Parietal lobe (tissue), 2 donors: ENCODE measurements at places on chromosomes 7 and 10. TPM values are rescaled to one million over a fixed set of nuclear protein-coding genes. Genes with fewer than 3 reads are reported as not detected.

The SNCG gene
- 2.8 TPM for total RNA-seq

The THSD7A gene
- total RNA-seq, result 41.6 TPM

The SFMBT2 gene
- 12.5 TPM for total RNA-seq

The DPCD gene
- total RNA-seq, result 12.8 TPM

The NANOS1 gene
- total RNA-seq, result 2.8 TPM

The UNCX gene
- total RNA-seq, result not detected

The PPP1R17 gene
- total RNA-seq, result 5.0 TPM
